ENCODE measurements at places on chromosomes 13 and 19.

DNA sequence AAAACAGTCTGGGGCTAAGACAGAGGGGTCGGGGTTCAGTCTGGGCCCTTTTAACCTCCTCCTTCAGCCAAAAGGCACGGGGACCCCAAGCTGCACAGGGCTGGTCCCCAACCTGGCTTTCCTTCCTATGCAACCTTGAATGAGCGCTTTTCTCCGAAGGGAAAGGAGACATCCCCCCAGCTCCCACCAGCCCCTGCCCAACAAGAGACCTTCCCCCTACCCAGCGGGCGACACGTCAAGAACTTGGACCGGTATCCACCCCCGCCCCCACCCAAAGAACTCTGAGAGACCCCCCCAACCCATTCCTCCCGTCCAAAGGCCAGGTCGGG lies 35.0 kb upstream of the NANOS3 start:
- no peak for DNase-seq

DNA sequence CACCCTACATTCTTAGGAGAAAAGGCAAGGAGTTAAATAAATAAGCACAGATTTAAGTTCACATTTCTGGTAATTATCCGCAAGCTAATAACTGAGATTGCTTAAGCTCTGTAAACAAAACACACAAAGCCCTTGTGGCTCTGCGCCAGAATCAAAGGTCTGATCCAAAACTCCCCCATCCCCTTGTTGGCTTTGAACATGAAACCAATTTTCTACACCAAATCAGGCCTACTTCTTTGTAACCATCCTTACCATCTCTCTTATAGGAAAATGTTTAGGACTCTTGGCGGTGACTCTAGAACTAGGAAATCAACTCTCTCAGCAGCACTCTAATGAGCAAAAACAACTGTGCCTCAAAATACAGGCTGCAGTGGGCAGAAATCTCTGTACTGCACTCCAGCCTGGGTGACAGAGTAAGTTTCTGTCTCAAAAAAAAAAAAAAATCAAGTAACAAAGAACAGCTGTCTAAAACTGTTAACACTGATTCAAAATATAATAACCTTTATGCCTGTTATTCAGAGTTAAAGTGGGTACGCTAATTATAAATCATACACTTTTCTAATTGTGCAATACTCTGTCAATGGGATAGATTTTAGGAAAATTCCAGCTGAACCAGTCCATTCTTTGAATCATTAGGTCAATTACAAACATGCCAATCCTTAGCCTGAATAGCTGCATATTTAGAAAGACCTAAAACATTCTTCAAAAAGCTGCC lies 25.8 kb downstream of the ABCC4 start:
- no peak for DNase-seq

- no peak for DNase-seq
These were observed 41.8 kb upstream of the NBEA start for GRCh38 chr13:34900288-34900739.

DNA sequence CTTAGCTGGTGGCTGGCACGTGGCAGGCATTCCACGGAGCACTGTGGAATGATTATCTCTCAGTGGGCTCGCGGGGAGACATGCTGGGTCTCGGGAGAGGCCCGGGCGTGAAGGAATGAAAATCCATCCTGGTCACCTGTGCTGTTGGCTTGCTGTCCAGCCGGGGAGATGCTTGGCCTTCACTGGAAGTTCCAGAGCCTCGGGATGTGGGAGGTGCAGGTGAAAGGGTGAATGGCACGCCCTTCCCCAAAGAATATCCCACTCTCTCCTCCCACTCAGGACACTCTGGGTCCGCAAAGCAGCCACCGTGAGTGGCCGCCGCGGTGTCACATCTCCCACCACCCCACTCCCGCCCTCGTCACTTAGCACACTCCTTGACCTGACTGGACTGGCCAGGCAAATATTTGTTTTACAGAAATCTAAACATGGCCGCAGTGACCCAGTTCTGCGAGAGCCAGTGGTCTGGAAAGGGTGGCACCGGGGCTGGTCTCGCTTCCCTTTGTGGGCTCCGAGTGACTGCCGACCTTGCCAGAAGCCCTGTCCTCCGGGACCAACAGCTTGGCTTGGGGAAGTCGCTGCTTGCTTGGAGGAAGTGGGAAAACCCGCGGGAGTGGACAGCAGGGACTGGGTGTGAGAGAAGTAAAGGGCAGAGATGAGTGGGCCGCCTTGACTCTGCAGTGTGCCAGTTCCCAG lies 8.0 kb downstream of the DPP9 start:
- no peak for DNase-seq

DNA sequence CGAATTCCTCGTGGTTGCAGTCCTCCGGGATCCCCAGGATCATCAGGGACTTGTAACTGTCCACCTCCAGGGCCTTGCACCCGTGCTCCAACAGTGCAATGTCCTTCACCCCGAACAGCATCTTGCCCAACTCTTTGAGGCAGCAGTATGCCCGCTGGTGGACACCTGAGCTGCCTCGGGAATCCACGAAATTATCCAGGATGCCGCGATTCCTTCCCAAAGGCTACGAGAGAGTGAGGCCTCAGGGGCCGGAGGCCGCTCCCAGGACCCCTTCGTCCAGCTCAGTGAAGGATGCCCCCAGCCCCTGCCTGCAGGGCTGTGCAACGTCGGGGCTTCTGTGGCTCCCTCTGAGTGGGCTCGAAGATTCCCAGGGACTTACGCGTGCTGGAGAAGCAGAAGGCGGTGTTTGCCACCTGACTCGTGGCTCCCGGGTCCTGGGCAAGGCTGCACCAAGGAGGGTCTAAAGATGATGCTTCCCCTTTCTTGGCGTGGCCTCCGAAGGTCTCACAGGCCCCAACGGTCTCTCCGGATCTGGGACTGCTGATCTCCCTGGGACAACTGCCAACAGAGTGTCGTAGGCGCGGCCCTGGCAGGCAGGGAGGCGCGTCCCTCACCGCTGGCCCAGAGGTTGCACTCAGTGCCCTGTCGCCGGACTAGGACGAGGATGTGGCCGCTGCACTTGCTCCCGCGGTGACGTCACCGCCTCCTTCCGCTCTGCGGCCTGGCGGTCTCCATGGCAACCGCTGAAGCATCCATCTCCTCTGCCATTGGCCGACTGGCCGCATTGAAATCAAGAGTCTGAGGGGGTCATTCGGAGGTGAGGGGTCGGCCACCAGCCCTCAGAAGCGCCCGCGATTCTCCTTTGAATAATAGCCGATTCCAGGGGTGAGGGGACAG lies at the start of gene PNMA8C:
PNMA8C (minus strand) TSS at position 698 of the 897 bp plus-strand sequence; CDS start at position 121, 577 bp downstream.
- peak; percentile 42 for DNase-seq

GRCh38 chr19:44725251-44725650 lies 23.3 kb upstream of the BCL3 start:
- no peak for DNase-seq

- no peak for DNase-seq
These were observed 5.7 kb downstream of the FPR3 start for GRCh38 chr19:51800473-51801244.

DNA sequence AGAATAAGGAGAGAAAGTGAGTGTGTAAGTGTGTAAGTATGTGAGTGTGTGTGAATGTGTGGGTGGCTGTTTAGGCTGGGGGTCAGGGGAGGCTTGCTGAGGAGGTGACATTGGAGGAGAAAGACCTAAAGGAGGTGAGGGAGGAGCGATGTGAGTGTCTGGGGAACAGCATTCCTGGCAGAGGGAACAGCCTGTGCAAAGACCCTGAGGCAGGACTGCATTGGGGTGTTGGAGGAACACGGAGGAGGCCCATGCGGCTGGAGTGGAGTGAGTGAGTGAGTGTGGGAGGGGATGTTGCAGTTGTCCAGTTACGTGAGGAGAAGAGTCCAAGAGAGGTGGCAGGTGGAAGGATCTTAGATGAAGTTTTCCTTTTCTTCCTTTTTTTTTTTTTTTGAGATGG lies 31.8 kb downstream of the NFILZ start:
- no peak for DNase-seq

DNA sequence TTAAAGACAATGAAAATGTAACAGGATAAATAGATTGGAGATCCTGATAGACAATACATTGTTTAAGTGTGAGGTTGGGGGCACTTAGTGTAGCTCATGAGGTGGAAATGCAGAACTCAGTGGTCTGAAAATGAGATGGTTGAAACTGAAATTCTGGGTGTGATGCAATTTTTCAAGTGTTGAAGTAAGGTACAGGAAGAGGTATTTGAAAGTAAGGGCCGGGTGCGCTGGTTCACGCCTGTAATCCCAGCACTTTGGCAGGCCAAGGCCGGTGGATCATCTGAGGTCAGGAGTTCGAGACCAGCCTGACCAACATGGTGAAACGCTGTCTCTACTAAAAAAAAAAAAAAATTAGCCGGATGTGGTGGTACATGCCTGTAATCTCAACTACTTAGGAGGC lies 113.0 kb downstream of the UFM1 start:
- no peak for DNase-seq

GRCh38 chr13:26951581-26952177 lies 191.1 kb upstream of the GPR12 start:
- no peak for DNase-seq

GRCh38 chr19:49684251-49684982 lies 5.0 kb upstream of the ADM5 start:
- no peak for DNase-seq

DNA sequence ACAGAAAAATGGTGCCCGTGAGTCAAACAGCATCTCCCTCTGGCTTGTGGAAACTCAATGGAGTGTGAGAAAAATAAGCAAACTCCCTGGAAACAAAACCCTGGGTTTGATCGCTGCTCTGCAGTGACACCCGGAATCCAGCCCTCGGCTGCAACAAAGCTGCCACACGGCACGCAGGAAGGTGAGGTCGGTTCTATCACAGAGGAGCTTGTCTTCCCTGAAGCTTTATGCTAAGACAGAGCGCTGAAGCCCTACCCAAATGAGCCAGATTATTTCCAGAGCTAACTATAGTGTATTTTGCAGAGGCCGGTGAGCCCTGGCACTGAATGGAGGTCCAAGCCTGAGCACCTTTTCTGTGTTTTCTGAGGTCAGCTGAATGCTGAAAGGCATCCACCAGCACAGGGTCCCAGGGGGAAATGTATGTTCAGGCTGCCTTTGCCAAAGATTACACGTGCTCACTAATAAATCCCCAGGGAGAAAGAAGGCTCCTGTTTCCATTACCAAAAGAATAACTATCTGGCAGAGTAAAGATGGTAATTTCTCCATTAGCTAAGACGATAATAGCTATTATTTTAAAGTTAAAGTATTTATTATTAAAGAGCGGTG lies 77.8 kb downstream of the TSHZ3 start:
- DNase-seq: no peak

DNA sequence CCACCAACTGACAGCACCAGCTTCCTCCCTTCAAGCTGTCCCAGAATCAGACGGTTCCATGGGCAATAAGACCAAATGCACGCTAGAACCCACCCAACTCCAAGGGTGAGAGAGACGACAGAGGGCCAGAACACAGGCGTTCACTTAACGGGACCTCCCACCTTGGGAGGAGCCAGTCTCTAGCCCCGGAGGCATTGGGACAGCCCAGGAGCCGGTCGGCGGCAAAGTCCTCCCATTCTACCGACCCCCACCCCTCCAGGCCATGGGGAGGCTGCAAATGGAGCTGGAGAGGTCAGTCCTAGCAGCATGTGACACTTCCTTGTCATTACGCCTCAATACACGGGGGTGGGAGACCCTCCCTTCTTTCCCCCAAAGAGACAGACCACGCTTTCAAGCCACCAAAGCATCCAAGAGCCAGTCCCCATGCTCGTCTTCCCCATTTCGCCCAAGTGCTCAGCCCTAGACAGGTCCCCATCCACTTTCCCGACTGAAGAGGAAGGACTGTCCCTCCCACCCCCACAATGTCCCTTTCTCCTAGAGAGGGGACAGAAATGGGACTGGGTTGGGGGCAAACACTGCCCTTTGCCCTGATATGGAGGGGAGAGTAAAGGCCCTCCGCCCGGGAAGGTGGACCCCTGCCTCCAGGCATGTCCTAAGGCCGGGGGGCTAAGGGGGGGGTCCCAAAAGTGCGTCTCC lies 964 bp downstream of the KHSRP start:
- peak; percentile 39 for DNase-seq

DNA sequence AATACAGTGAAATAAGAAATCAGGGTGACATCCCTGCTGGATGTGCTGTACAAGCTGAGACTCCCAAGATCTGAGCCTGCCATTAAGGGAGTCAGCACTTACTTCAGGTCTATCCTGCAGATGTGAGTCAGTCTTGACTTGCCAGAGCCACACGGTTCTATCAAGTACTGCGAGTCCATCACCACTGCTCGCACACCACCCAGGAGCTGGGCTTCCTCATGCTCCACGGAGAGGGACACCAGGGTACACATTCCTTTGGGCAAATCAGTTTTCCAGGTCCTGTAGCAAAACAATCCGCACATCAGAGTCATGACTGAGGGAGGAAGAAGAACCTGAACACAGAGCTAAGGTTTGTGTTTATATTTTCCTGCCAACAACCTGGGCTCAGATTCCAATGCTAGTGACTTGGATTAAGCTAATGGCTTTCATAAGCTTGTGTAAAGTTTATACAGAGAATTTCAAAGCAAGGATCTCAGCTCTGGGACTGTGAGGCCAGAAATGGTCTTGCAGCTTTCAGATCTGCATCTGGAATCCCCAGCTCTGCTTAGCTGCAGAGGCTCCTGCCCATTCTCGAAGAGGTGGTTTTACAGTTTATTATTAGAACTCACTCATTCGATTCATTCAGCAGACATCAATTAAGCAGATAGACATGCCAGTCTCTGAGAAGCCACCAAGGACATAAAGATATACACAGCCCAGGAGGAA lies 90.6 kb downstream of the KL start:
- no peak for DNase-seq

DNA sequence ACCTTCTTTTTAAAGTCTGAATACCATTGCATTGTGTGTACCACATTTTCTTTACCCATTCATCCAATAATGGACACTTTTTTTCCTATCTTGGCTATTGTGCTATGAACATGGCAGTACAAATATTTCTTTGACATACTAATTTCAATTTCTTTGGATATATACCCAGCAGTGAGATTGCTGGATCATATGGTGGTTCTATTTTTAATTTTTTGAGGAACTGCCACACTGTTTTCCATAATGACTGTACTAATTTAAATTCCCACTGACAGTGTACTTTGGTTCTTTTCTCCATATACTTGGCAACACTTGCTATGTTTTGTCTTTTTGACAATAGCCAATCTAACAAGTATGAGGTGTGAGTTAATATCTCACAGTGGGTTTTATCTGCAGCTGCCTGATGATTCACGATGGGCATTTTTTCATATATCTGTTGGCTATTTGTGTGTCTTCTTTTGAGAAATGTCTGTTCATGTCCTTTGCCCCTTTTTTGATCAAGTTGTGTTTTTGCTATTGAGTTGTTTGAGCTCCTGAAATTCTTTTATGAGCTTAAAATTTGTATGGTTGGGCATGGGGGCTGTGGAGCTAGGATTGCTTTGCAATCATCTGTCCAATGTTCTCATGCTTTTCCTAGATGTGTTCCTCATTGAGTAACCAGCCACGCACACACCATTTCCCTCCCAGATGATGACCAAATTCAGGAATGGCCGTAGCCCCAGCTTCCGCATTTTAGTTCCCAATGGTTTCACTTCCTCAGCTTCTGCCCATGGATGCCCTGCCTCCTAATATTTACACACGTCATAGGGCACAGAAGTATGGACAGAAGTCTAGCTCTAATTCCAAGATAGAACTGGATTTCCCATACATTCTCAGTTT lies 380.0 kb upstream of the SGCG start:
- DNase-seq: no peak

GRCh38 chr19:31513841-31514240 lies 164.6 kb upstream of the TSHZ3 start:
- no peak for DNase-seq

- DNase-seq: peak; percentile 8
These were observed at the start of gene LMO7 for GRCh38 chr13:75635828-75636435. LMO7 (plus strand) TSS chr13:75636330; CDS start chr13:75636658, 328 bp downstream.

- no peak for DNase-seq
These were observed 549.2 kb upstream of the KLF12 start for GRCh38 chr13:74683411-74683810.

Measured in stimulated activated CD4-positive, alpha-beta T cell treated with anti-CD3 and anti-CD28 coated beads, Interleukin-2, amount 100 ng/mL, for 48 hours (primary cell).